Right ventricle myocardium inferior (tissue), 1 donor: ENCODE measurements at places on chromosomes 7 and 10. TPM values are rescaled to one million over a fixed set of nuclear protein-coding genes. Genes with fewer than 3 reads are reported as not detected.
A peak's percentile ranks its signal among the peaks of the same experiment; 100 is the strongest.

GDF2 gene
- not detected for total RNA-seq

CACNB2 gene
- 45.6 TPM for total RNA-seq

CFAP43 gene
- 0.19 TPM for total RNA-seq

CHST15 gene
- total RNA-seq, result 3.8 TPM

GPR26 gene
- not detected for total RNA-seq

PDZD8 gene
- 20.0 TPM for total RNA-seq

LAMB4 gene
- 0.19 TPM for total RNA-seq

TMEM213 gene
- not detected for total RNA-seq

EBLN1 gene
- total RNA-seq, result not detected

DNAJC1 gene
- total RNA-seq, result 13.7 TPM

GRCh38 chr10:69636273-69636575 lies 6.2 kb downstream of the FAM241B start:
- DNase-seq, result no peak

DNA sequence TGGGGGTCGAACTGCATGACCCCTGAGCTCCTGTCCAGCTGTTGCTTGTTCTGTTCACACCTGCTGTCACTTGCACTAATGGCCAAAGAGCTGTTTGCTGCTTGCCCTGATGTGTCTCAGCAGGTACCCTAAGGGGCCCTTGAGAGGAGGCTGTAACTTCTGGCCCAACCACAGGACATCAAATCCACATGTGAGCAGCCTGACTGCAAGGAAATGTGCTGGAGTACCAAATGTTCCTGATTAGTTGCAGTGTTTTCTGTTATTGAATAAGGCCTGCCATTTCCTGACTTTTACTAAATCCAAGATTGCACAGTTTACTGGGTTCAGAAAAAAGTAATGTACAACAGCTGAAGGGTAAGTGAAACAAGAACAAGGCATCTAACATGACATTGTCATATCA lies 91.7 kb upstream of the IL6 start:
- DNase-seq, result no peak

GRCh38 chr7:93350338-93350737 lies 118.2 kb downstream of the VPS50 start:
- DNase-seq, result no peak

DNA sequence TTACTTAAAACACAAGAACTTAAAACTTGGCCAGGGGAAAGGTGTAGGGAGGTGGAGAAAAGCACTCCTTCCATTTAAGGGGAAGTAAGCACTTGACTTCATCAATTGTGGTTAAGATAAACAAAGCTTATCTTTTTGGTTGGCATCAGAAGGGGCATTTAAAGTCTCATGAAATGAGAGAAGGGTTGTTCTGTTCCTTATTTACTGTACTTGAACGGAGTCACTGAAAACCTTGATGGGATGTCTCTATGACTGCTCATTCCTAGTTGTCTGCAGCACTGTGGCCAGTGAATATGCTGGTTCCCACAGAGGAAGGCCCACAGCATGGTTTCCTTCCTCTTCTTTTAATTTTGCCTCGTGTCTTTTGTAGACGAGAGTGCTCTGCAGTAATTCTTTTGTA lies 229.3 kb downstream of the AUTS2 start:
- DNase-seq, result no peak

DNA sequence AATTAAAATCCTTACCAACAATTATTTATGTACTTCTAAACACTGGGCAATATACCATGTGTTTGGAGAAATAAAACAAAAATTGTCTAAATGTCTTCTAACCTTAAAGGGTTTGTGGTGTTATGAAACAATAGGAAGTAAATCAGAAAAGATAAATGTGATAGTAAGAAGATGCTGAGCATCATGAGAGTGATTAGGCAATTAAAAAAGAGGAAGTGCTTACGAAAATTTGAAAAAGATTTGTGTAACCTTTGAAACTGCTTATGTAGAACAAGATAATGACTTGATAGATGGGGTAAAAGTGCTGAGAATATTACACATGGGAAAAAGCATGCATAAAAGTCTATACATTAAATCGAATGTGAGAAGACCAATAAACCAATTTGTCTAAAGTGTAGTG lies 573.4 kb upstream of the CNTNAP2 start:
- DNase-seq, result no peak

DNA sequence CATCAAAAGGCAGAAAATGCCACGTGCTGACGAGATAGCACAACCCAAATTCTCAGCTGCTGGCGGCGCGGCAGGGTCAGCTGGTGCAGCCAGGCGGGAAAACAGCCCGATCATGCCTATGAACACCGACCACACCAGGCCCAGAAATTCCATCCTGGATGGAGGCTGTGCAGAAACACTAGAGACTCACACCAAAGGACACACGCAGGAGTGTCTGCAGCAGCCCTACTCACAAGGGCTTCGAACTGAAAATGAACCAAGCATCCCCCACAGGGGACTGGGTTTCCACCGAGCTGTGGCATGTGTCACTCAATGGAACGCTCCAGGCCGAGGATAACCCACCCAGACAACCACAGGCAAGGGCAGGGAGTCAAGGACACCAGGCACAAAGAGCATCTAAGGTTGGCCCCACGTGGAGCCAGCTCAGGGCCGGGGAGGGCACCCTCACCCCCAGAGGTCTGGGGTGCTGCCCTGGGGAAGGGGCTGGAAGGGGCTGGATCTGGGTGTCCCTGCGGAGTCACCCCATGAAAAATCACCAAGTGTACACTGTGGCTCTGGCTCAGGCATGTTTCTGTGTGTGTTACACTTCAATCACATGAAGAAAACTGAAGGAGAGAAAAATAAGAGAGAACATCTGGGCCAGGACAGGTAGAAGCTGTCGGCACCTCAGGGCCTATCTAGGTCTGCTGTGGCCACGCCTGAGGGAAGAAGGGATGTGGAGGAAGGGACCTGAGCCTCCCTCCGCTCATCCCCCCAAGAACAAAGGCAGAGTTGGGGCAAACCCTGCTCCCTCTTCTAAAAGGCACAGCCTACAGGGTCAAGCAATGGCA lies 33.0 kb downstream of the RASGEF1A start:
- peak; percentile 39 for DNase-seq

DNA sequence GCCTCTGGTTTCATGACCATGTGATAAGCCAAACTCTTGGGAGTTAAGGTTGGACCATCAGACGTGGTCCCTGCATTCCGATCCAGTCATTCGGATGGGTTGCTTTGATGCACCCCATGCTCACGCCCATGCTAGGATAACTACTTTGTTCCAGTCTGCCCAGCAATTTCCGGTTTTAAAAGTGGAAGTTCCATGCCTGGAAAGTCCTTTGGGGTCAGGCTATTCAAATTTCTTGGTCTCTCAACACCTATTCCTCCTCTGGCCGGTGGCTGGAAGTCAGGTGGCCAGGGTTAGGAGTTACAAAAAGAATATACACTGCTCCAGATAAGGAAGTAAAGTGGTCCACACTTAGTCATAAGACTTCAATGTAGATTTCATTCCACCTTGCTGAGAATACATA lies 37.7 kb upstream of the HABP2 start:
- DNase-seq, result no peak

GRCh38 chr10:99084161-99084560 lies 151.5 kb downstream of the HPSE2 start:
- DNase-seq, result no peak

DNA sequence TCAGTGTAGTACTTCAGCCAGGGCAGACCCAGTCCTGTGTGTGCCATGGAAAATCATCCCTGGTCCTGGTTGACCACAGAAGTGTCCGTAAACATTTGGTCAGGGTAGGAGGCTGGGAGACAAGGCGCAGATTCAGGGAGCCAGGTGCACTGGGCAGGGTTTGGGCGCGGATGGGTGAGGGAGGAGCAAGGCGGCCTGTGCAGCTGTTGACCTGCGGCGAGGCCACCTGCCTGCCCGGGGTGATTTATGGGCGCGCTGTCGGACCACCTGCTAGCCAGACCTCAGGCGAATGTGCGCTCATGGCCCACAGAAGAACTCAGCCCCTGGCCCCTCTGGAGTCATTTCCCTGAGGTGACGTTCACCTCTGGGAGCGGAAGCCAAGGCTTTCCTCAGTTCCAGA lies 6.6 kb downstream of the SFRP5 start:
- DNase-seq, result peak; percentile 25

- DNase-seq, result no peak
Measured at GRCh38 chr7:132286836-132287235, 289.4 kb downstream of the PLXNA4 start.

DNA sequence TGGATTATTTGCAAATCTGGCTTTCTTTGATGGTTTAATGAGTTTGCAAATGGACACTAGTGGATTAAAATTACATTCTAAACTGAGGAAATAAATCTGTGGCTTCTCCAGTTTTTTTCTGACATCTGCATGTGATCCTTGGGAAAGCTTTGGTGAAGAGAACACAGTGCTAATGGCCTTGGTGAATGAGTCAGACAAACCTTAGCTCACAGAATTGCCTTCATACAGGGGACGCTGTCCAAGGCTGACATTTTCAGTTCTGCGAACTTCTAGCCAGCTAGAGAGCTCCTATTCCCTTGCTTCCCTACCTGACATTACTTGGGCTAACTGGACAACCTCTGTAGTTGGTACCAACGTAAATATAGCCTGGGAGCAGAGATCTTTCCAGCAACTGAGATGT lies 21.2 kb downstream of the BMPER start:
- no peak for DNase-seq

DNA sequence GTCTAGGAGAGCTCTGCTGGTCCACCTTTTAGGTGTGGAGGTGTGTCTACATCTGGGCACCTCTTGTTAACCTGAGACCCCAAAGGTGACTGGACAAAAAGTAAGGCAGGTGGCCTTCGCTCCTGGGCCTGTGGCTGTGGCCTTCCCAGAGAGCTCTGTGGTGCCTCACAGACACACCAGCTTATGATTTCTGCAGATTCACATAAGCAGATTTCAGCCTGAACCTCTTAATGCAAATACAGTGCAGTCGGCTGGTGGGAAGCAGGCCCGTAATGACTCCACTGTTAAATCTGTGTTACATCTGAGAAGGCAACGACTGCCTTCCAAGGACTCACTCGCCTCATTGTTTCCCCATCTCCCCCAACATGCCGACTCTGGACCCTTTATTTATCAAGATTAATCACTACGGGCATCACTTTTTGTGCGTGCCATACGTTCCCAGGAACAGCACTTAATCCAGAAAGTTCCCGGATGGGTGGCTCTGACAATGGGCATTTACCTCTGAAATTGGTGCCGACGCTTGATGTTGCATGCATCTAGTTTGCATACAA lies 119.8 kb downstream of the EBF3 start:
- no peak for DNase-seq

DNA sequence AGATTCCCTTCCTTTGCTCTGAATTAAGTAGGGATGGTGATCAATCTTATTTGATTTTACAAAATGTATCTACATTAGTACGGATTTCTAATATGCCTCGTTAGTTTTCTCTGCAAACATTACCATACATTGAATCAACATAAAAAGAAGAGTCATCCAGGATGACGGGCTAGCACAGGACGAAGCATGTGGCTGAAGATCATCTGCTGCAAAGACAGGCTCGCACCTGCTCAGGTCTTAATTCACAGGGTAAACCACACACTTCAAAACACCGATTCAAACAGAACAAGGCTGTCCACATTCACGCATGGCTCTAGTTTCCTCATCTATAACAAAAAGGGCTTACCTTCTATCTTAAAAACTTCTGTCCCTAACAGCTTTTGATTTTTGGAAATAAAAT lies 323.0 kb downstream of the PARD3 start:
- no peak for DNase-seq

GRCh38 chr10:78605800-78606350 lies 462.9 kb upstream of the ZMIZ1 start:
- no peak for DNase-seq

DNA sequence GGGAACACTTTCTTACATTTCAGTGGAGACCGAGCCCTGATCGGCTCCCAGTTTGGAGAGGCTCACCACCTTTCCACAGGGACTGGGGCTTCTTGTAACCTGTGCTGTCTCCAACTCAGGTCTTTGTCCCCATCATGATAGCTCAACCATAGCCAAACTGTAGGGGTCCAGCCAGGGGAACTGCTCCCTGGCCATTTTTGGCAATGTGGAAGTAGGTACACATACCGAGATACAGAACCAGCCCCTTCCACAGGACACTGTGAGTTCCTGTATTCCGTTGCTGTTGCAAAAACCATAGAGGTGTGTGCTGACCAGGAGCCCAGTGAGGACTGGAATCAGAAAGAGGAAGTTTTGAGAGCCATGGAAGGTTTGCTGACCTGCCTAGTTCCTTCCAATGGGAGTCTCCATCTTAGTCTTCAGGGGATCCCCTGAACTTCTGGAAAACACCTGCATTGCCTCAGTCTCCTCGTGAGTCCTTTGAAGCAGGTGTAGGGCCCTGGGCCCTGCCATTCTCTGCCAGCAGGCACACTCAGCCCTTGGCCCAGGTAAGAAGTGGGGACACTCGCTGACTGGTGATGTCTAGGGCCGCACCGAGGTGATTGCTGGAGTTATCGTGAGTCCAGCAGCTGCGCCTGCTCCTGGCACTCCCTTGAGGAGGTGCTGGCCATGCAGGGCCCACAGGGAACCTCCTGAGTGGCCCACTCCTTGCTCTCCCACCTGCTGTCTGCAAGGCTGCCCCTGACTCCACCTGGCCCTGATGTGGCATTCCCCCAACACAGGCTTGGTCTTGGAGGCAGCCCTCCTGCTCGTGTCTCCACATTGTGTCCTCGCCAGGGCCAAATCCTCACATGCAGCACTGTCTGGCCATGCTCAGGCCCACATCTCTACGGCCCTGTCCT lies 11.2 kb downstream of the WDFY4 start:
- no peak for DNase-seq

GRCh38 chr7:93751421-93751820 lies 139.1 kb downstream of the TFPI2 start:
- no peak for DNase-seq

- peak; percentile 86 for DNase-seq
Measured at GRCh38 chr7:50502001-50502684, 52.0 kb upstream of the FIGNL1 start.
